ENCODE measurements at places on chromosomes 12 and 14. TPM values are rescaled to one million over a fixed set of nuclear protein-coding genes. Genes with fewer than 3 reads are reported as not detected.

DNA sequence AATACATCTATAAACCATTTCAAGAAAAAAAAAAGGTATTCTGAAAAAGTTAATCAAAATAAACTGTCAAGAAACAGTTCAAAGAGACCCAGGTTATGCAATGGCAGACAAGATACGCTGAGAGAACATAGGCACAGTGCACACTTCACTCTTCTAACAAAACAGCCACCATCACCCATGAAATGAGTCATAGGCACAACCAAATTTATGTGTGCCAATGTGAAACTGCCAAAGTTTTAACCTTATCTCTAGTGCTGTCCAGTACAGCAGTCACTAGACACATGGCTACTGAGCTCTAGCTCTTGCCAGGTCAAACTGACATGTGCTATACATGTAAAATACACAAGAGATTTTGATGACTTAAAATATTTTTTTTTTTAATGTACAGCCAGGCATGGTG lies 1.4 kb downstream of the CEP128 start:
- no peak for DNase-seq

DNA sequence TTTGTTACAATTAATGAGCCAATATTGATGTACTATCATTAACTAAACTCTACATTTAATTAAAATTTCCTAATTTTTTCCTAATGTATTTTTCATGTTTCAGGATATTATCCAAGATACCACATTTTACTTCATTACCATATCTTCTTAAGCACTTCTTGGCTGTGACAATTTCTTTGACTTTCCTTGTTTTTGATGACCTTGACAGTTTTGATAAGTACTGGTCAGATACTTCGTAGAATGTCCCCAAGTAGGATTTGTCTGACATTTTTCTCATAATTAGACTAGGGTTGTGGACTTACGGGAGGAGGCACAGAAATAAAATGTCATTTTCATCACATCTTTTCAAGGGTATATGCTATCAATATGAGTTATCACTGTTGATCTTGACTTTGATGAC lies 700.9 kb downstream of the BCL11B start:
- DNase-seq, result no peak

DNA sequence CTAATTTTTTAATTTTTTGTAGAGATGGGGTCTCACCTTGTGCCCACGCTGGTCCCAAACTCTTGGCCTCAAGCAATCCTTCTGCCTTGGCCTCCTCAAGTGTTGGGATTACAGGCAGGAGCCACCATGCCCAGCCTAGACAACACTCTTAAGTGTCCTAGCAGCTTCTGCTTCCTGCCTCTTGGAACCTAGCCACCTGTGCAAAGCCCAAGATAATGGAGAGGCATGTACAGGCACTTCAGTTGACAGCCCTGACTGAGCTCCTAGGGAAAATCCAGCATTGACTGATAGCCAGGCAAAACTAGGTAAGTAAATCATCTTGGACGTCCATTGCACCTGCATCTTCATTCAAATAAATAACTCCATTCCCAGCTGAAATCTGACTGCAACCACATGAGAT lies 15.5 kb downstream of the COX14 start:
- DNase-seq, result no peak

The AP5M1 gene
- polyA plus RNA-seq, result 35.6 TPM

- no peak for DNase-seq
These were observed 17.5 kb downstream of the NIN start for GRCh38 chr14:50813544-50813863.
